ENCODE measurements at places on chromosomes 16 and 17.

DNA sequence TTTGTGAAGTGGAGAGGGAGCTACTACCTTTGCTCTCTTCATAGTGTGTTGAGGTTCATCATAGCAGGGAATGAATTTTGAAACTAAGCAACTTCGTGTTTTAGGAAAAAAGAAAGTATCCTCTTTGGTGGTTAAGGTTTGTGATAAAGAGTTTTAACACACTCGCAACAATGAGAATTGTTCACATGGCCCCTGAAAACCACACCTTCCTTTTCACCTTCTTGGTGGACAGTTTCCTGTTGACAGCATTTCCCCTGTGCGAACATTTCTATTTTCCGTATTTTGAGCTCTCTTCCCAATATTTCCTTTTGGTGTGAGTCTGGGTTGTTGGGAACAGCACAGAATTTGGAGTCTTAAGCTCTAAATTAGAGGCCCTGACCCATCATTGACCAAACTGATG is 3.8 kb downstream of the OR4D2 start:
- no peak for DNase-seq

DNA sequence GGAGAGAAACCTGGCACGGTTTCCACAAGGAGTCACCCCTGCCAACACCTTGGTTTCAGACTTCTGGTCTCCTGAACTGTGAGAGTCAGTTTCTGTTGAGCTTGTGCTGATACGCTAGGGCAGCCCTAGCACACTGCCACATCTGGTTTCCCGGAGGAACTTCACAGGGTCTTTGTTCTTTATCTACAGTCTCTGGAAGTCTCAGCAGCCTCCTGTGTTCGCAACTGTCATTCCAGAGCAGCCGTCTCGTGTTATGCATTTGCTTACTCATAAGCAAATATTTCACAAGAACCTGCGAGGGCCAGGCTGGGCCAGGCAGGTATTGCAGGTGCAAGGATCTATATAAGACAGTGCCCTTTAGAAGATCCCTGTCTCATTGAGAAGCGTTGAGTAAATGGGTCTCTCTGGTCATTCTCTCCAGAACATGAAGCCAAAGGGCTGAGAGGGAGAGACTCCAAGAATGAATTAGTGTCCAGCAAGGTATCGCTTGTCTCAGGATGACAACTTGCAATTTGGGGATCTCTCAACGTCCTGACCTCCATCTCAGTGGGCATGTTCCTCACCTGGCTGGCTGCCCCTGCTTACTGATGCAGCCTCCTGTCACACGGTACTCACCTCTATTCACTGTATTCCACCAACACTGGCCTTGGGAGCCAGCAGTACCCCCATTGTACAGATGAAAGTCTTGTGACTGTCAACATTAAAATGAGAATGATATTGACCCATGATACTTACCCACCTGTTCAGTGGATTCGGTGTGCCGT is 141.2 kb downstream of the WWOX start:
- DNase-seq: no peak

GRCh38 chr17:7688808-7689316 is 585 bp downstream of the WRAP53 start:
- no peak for DNase-seq

DNA sequence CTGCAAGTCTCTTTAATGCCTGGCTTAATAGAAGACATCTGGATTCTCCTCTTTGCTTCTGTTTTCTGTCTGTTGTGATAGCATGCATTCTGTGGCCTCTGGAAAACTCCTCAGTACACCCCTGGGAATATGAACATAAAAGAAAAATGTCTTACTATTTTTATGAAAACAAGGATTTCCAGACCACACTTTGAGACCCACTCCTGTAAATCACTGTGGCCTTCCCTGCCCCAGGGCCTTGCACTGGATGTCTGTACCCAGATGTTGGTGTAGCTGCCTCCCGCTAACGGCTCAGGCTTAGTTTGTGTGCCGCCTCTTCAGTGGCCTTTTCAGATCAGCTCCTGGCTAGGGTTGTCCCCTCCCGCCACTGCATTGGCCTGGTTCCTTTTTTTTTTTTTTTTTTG is 126.6 kb downstream of the SOCS1 start:
- no peak for DNase-seq

GRCh38 chr17:29292071-29292991 is 1.6 kb downstream of the NUFIP2 start:
- DNase-seq: no peak

DNA sequence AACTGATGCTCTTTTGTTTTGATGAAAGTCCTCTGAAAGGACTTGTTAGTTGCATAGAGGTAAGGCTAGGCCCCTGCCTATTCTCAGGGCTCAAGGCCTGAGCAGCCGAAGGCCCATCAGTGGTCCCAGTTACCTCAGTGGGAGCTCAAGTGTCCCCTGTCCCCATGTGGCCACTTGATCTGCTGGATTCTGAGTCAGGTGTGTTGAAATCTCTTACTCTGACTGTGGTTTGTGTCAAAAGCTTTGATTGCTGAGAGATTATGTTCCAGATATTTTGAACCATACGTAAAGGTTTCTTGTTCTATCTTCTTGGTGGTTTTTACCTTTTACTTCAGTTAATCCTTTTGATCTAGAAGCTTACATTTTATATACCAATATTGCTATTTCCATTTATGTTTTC is 191.7 kb downstream of the LGALS9B start:
- DNase-seq: no peak

GRCh38 chr17:66713533-66714042 is 121.3 kb upstream of the CACNG5 start:
- DNase-seq: no peak

All from NT2/D1 (cell line).